CMK (cell line): ENCODE measurements at places on chromosomes 1 and 21.

- DNase-seq: no peak
These were observed 37.8 kb upstream of the DOCK7 start for GRCh38 chr1:62726011-62726442.

- no peak for DNase-seq
These were observed 17.8 kb upstream of the EPHA2 start for GRCh38 chr1:16173447-16174260.

GRCh38 chr21:28342212-28342810 lies 650.4 kb downstream of the LTN1 start:
- DNase-seq: no peak

DNA sequence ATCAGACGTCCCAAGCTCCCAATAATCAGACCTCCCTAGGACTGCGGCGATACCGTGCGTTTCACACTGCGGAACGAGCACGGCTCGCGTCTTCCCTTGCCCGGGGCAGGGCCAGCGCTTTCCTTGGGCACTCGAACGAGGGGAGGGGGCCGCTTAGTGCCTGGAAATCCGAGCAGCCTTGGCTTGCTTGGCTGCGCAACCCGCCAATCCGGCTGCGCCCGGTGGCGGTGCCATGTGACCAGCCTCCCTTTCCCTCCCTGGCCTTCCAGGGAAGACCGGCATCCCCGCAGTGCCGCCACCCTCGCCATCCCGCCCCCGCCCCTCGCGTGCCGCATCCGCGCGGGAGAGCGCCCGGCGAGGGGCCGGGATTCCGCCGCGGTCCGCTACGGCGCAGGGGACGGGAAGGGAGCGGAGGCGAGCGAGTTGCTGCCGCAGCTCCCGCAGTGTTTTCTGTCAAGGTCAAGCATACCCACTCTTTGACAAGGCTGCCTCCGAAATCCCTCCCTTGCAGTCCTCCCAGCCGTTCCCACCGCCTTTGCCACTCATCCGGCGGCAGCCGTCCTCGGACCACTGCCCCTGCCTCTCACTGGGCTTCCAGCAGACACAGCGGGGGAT lies 8.3 kb upstream of the RNF19B start:
- no peak for DNase-seq

DNA sequence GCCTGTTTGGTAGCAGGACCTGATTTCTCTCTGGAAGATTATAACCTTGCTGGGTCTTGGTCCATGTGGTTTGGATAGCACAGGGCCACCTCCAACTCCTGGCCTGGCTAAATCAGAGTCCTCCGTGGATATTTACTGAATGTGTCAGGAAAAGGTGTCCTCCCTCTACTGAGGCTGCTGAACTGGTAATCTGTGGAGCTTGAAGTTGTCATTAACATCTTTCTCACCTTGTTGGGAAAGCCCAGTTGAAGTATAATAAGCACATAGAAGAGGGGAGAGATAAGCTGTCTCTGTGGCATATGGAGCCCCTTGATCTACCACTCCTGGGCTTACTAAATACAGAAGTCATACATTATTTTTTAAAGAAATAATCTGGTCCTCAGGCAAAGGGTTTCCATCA lies 294.3 kb upstream of the B3GALT2 start:
- DNase-seq: no peak

- DNase-seq: no peak
These were observed 64.8 kb upstream of the GNG4 start for GRCh38 chr1:235714205-235714897.

- no peak for DNase-seq
These were observed 62.8 kb upstream of the KIF26B start for GRCh38 chr1:245091818-245092637.

- DNase-seq: no peak
These were observed 326.2 kb downstream of the DUSP10 start for GRCh38 chr1:221415651-221416050.

GRCh38 chr1:237975903-237976302 lies 85.2 kb upstream of the ZP4 start:
- DNase-seq: no peak

DNA sequence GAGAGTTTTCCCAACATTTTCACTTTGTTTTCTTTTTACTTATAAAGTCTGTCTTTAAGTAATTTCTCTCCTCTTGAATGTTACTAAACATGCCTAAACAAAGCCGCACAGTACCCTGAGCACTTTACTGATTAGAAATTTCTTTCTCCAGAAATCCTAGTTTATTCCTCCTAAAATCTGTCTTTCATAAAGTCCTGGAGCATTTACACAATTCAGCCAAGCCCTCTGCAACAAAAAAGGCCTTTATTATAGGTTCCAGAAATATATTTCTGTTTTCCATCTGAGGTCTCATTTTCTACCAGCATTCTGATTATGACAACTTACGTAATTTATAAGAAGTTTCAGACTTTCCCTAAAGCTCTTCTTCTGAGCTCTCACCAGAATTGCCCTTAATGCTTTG lies 549.5 kb upstream of the OLFM3 start:
- no peak for DNase-seq

GRCh38 chr21:27561116-27561515 lies 594.2 kb upstream of the ADAMTS5 start:
- no peak for DNase-seq

DNA sequence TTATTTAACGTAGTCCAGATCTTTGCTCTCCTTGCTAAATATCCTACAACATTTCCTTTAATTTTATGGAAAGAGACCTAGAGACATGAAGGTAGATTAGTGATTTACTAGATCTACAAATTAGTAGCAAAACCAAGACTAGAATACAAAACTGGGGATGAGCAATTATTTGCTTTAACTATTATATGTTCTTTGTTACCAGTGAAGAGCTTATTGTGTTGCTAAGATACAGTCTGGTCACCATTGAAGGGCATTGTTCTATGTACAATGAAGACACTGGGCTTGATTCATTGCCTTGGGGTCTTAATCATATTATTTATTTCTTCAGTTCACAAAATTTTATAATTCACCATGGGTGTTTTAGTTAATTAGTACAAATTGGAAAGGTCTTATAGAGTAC lies 88.3 kb downstream of the S1PR1 start:
- DNase-seq: no peak

DNA sequence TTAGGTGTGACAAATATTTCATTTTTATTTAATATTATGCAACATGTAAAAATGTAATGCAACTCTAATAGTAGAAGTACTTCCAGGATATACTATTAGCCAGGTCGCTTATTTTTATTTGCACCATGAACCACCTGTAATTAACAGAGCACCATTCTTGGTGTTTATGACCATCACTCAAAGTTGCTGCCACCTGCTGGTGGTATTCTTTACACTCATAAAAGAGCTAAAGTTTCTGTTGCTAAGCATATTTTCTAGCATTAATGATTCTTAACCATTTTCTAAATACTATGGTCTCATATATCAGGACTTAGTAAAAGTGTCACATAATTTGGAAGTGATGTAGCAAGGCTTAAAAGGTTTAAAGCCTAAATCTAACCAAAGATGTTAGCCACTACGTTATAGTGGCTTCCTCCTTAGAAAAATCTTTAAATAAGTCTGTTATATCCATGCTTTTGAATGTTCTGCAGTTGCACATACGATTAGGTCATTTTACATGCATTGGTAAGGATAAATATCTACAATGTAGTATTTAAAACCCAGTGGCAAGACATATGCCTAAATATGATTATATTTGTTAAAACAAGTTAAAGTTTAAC lies 244.5 kb downstream of the NEGR1 start:
- DNase-seq: no peak

DNA sequence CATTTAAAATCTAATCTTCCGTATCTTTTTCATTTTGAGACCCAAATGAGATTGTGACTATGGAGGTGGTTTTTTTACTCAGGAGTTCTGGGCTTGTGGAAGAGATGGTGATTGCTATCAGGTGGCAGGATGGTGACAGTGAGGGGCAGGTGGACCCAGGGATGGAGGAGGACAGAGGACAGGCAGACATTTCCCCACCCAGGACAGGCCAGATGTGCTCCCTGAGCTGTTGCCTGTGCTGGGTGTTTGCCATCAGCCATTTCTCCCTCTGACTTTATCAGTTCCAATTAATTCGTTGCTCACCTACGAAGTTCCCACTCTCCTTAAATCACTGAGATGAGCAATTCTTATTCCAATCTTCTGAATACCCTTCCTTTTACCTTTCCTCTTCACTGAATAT lies 26.5 kb downstream of the C1orf116 start:
- no peak for DNase-seq

DNA sequence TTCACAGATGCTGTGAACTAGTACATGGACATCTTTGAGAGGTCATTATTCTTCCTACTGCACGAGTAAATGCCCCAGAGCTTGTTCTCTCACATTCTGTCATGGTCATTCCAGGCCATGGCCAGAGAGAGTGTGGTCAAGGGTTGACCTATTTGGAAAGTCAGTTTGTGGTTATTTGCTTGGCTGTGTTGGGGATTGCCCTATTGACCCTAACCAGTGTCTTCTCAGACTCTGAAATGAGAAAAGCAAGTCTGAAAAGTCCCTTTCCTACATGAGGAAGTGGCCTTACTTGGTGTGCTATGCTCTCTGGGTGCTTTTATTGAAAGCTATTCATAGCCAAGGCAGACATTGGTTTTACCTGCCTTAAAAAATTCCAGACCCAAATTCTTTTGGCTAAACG lies 26.6 kb downstream of the CLIC6 start:
- no peak for DNase-seq

- DNase-seq: no peak
These were observed 34.7 kb downstream of the LRRC3 start for GRCh38 chr21:44489962-44490361.

DNA sequence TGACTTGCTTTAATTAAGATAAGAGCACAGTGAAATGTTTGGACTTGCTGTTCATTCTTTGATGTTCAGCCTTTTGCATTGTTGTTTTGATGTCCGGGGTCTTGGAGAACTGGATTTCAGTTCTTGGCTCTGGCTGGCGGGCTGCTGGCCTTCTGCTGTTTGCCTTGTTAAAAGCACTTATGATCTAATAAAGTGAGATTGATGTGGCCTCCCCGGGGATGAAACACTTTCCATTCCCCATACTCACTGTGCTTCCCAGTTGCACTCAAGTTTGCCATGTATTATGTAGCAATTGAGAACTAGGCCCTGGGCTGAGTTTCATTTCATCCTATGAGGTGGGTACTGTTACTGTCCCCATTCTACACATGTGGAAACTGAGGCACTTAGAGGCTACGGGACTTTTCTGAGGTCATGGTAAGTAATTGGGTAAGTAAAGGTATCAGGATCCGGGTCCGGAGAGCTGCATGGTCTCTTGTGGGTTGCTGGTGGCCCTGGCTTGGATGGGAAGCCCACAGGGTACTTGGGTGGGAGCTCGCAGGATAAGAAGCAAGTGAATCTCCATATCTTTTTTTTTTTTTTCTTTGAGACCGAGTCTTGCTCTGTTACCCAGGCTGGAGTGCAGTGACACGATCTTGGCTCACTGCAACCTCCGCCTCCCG lies 127.7 kb upstream of the ZBTB40 start:
- no peak for DNase-seq

- DNase-seq: peak; percentile 47
These were observed 103.9 kb downstream of the EBNA1BP2 start for GRCh38 chr1:43067977-43068751.

GRCh38 chr1:50308878-50309277 lies 114.4 kb downstream of the DMRTA2 start:
- DNase-seq: no peak

DNA sequence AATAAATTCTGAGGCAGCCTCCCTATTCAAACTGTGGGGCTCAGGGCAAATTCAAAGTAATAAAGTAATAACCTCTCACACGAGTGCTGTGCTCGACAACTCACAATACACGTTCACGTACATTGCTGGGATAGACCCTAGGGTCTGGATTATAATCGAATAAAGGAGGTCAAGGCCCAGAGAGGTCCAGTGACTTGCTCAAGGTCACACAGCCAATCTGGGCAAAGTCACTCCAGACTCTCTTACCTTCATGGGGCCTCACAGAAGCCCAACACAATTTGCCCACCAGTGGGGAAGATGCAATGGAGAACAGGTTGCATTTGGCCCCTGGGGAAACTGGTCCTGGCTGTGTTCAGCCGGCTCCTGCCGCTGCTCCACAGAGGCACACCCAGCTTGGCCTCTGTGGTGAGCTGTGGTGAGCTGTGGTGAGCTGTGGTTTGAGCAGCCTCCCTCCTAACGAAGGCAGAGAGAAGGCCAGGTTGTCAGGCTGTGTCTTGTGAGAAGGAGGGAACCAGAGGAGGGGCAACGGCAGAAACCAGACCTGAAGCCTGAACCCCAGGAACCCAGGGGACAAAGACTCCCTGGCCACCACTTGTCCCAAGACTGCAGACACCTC lies 35.1 kb downstream of the NUAK2 start:
- DNase-seq: no peak

GRCh38 chr1:94253456-94254017 lies 16.2 kb upstream of the ARHGAP29 start:
- DNase-seq: no peak

DNA sequence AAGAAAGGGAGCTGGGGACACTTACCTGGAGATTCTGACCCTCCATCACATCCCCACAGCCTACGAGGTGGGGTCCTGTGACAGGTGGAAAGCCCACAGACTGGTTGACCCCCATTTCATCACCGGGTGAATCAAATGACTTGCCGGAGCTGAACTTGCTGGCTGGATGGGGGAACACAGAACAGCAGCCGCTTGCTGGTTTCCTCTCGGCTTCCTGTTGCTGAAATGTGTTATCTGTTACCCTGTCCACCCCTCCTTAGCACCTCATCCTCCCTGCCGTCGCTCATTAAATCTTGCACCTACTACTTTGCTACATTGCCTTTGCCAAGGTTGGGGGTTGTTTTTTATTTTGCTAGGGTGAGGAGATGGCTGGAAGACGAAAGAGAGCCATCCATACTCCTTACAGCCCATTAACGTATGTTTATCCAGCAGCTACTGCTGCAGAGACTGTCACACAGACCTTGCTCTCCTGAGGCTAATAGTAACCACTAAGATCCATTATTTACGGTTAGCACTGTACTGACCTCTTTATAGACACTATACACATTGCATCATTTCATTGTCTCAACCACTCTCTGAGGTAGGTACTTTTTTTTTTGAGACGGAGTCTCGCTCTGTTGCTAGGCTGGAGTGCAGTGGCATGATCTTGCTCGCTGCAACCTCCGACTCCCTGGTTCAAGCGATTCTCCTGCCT lies 7.0 kb downstream of the PAFAH2 start:
- DNase-seq: no peak

DNA sequence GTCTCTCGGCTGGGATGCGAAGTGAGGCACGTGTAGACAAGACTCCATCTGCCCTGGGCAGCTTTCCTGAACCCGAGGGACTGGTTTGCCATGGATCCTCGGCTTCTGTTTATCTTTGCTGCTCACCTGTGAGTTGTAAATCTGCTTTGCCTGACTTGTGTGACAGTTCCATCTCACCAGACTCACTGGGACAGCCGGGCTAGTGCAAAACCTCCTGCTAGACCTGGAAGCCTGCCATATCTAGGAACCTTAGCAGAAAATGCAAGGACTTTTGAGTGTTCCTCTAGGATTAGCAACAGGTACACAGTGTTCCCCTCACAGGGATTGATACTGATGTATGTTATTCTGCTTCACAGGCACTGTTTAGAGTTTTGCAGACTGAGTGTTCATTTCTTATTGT lies 218.6 kb downstream of the URB2 start:
- no peak for DNase-seq

- no peak for DNase-seq
These were observed 81.0 kb downstream of the MAN1C1 start for GRCh38 chr1:25697435-25698217.
